ENCODE measurements at places on chromosomes 2 and 18.
A peak's percentile ranks its signal among the peaks of the same experiment; 100 is the strongest.

DNA sequence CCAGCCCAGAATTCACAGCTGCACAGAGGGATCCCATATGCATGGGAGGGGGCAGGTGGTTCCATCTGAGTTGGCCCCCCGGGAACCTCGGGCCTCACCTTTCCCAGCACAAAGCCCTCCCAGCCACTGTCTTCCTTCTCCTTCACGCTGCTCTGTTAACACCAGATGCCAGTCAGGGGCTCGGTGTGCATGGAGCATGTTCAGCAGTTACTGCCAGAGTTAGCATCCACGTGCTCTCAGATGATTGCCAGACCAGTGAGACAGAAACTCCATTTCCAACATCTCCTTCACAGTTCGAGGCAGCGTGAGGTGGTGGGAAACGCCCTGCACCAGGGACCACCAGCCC, 101.0 kb downstream of the PTGR3 start:
- peak; percentile 27 for DNase-seq

GRCh38 chr2:17822445-17823117, 6.3 kb downstream of the MSGN1 start:
- DNase-seq = no peak

GRCh38 chr2:96485751-96486651, 19.2 kb downstream of the NEURL3 start:
- DNase-seq = no peak

- DNase-seq = no peak
These were observed 12.1 kb downstream of the MXD1 start for GRCh38 chr2:69926849-69927515.

- DNase-seq = no peak
These were observed 31.7 kb downstream of the CELF4 start for GRCh38 chr18:37533647-37534584.

Data from ecto neural progenitor cell (in vitro differentiated cells).